ENCODE measurements at places on chromosomes 16 and 17.

GRCh38 chr16:70736465-70737376 is 50.9 kb upstream of the MTSS2 start:
- DNase-seq: no peak

DNA sequence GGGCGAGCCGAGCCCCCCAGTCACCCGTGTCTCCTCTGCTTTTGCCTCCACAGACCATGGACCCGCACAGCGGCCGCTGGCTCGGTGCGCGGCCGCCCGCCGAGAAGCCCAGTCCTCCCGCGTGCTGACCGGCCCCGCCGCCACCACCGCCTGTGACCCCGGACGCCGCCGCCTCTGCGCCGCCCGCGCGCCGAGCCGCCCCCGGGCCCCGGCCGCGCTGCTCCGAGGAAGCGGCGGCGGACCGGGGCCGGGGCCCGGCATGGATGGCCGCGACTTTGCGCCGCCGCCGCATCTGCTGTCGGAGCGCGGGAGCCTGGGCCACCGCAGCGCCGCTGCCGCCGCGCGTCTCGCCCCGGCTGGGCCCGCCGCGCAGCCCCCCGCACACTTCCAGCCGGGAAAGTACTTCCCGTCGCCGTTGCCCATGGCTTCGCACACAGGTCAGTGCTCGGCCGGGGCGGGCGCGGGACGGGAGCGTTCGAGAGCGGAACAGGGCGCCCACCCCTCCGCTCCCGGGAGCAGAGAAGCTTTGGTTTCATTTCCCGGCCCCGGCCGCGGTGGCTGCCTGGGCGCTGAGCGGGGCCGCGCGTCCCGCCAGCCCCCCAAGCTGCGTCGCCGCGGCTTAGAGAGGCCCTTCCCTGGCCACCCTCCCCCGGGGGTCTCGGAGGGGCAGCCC is 4.4 kb downstream of the BAHCC1 start:
- no peak for DNase-seq

DNA sequence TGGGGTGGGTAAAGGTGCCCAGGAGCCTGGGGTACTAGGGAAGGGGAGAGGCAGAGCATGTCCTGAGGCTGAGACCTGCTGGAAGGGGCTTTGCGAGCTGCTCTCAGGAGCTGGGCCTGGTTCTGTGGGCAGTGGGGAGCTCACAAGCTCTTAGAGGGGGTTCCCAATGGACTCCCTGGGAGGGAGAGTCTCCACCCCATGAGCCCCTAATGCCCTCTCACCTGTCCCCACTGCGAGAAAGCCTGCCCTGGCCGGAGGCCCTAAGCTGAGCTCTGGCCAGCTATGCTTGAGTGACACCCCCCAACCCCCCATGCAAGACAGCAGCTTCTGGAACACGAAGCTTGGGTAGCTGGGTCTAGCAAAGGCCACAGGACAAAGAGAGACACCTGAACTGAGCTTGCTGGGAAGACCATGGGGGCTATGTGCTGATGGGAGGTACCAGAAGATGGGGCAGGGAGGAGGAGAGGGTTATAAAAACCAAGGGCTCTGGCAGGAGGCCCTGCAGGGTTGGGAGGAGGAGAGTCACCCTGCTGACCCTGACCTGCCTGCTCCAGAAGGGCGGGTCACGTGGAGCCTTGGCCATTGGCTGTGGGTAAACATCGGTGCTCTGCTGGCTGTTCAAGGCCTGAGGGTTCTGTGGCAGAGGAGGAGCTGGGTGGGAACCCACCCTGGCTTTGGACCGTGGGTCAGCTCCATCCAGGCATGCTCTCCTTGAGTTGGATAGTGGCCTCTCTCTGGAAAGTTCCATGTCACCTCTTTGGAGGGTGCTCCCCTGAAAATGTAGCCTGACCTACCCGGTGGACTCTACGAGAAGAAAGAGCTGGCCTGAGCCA is 106.7 kb downstream of the RAB11FIP4 start:
- no peak for DNase-seq

- DNase-seq: no peak
Observed at GRCh38 chr17:42436391-42436790, 13.3 kb upstream of the CAVIN1 start.

- no peak for DNase-seq
Observed at GRCh38 chr17:71936977-71937376, 183.8 kb upstream of the SOX9 start.

- DNase-seq: no peak
Observed at GRCh38 chr16:30644334-30644830, 6.4 kb upstream of the PRR14 start.

DNA sequence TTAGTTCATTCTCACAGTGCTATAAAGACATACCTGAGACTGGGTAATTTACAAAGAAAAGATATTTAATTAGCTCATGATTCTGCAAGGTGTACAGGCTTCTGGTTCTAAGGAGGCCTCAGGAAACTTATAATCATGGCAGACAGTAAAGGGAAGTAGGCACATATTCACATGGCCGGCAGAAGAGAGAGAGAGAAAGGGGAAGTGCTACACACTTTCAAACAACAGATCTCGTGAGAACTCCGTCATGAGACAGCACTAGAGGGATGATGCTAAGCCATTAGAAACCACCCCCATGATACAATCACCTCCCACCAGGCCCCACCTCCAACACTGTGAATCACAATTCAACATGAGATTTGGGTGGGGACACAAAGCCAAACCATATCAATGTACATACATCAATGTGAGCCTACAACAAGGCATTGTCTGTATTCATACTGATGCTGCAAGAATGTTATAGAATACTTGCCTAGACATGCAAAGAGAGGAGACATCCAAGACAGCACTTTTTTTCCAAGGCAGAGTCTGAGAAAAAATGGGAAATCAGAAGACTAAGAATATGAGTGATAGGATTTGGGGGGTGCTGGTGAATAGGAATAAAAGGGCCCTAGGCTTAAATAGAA is 114.8 kb upstream of the XYLT1 start:
- no peak for DNase-seq

DNA sequence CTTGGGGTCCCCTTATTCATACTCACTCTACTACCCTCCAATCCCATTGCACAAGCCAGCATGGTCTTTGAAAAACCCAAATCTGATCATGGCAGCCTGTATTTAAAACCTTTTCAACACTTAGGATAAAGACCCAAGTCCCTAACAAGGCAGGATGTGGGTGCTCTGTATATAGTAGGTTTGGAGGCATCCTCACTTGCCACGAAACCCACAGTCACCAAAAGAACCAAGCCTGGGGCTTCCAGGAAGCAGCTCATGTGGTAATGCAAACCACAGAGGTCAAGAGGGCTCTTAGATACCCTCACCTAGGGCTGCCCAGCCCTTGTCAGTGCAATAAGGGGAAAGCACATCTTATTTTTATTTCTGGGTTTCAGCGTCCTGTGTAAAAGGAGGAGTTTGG is 218.6 kb upstream of the ASIC2 start:
- DNase-seq: no peak

GRCh38 chr17:81884968-81885367 is 6.4 kb downstream of the ALYREF start:
- DNase-seq: no peak

- no peak for DNase-seq
Observed at GRCh38 chr16:66442502-66443268, 15.6 kb downstream of the BEAN1 start.

DNA sequence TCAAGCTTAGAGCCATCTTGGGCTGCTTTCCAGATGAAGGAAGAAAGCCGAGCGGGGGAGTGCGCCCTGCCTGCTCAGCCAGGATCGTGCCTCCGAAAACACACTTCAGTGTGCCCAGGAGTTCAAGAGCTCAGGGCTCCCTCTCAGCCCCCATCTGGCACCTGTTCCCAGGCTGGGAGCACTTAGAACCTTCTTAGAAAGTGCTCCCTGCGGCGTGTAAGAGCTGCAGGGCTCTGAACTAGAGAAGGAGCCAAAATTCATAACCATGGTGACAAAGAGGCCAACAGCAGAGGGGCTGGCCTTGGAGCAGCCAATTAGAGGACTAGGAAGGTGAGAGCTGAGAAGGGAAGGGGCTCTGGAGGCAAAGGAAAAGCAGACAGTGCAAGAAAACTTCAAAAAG is 59.0 kb upstream of the TNRC6C start:
- no peak for DNase-seq

DNA sequence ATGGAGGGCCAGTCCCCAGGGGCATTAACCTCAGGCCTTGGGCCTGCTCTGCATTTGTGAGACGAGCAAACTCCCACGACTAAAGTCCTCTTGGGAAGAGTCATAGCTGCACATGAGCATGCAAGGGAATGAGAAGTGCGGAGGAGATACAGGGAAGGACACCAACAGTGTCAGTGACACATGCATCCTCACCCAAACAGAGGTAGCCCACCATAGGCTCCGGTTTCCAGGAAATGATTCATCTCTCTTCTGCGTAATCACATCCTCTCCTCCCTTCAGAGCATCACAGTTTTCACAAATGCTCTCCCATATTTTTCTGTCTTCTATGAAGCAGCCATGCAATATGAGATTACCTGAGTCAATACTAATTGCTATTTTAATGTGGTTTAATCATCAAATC is 725.7 kb upstream of the GOT2 start:
- DNase-seq: no peak

GRCh38 chr16:88170528-88170991 is 212.2 kb upstream of the ZNF469 start:
- no peak for DNase-seq

- no peak for DNase-seq
Observed at GRCh38 chr16:83814659-83814985, 6.8 kb downstream of the HSBP1 start.

DNA sequence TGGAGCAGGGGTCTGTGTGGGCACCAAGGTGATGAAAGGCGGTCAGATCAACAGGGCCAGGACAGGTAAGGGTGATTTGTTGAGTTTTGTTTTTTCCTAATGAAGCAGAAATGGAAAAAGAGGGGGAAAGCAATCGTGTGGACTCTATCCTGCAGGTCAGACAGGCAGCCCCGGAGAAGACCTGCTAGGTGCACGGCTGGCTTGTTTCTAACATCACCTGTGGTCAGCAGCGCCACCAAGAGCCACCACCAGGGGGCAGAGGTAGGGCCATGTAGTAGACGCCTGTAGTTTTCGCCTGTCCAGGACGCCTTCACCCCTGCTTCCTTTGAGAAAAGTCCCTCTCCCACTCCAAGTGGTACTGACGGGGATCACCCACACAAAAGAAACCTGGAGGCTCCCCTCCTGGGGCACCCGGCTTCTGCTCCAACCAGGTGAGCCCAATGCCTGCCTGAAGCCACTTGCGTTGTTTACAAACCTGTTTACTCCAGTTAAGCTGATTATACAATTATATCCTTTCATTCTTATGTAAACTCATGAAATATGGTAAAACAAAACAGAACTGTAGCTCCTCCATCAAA is 54.2 kb upstream of the SEC14L1 start:
- DNase-seq: peak; percentile 100

GRCh38 chr17:58283674-58284612 is 3.2 kb upstream of the MPO start:
- DNase-seq: no peak

GRCh38 chr16:55091213-55091870 is 160.7 kb downstream of the IRX5 start:
- no peak for DNase-seq

DNA sequence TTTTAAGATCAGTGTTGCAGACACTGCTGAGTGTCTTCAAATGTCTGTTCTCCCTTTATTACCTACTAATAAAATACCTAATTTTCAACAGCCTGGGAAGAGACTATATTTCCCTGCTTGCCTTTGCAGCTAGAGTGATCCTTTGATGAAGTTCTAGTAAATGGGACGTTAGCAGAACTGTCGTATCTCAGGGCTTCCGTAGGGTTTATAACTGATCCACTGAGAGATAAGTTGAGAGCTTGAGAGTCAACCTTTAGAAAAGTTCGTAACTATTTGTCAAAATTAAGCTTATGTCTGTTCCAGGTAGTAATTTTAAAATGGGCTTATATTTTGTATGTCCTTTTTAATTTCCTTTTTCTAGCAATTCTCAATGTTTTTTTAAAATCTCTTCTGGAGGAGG is 527.0 kb downstream of the MAF start:
- no peak for DNase-seq

DNA sequence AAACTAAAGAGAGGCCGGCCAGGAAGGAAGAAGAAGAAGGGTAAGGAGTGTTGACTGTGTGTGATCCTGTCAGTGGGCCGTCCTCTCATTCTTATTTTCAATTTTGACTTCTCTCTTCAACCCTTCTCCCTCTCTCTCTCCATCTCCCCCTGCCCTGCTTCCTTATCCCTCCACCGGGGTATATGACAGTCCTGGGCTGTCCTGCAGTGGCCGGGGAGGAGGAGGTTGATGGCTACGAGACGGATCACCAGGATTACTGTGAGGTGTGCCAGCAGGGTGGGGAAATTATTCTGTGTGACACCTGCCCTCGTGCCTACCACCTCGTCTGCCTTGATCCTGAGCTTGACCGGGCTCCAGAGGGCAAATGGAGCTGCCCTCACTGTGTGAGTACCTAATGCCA is 5.6 kb downstream of the CHD3 start:
- DNase-seq: no peak

- DNase-seq: no peak
Observed at GRCh38 chr16:86080131-86080875, 181.3 kb downstream of the IRF8 start.

GRCh38 chr16:4510747-4511426 is 27.7 kb downstream of the CDIP1 start:
- no peak for DNase-seq

DNA sequence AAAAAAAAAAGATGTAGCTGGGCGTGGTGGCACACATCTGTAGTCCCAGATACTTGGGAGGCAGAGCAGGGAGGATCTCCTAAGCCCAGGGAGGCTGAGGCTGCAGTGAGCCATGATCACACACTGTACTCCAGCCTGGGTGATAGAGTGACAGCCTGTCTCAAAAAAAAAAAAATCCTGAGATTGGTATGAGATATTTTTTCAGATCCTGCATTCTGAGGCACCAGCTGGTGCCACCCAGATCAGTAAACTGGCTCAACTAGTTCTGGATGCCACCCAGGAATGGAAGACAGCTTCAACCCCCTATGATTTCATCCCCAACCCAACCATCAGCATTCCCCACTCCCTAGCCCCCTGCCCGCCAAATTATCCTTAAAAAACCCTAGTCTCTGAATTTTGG is 7.1 kb upstream of the GJC1 start:
- DNase-seq: no peak

- no peak for DNase-seq
Observed at GRCh38 chr16:30041841-30042240, 10.8 kb upstream of the TLCD3B start.

- DNase-seq: no peak
Observed at GRCh38 chr17:17508646-17509591, 12.7 kb upstream of the RASD1 start.

- no peak for DNase-seq
Observed at GRCh38 chr16:87447323-87447722, 45.5 kb downstream of the ZCCHC14 start.

- no peak for DNase-seq
Observed at GRCh38 chr17:72378414-72379390, 257.9 kb downstream of the SOX9 start.

- no peak for DNase-seq
Observed at GRCh38 chr17:69949973-69950695, 124.9 kb upstream of the KCNJ16 start.

All from omental fat pad (tissue), 4 donors.